NCI-H2081 (cell line): ENCODE measurements at places on chromosomes 2 and 18.

DNA sequence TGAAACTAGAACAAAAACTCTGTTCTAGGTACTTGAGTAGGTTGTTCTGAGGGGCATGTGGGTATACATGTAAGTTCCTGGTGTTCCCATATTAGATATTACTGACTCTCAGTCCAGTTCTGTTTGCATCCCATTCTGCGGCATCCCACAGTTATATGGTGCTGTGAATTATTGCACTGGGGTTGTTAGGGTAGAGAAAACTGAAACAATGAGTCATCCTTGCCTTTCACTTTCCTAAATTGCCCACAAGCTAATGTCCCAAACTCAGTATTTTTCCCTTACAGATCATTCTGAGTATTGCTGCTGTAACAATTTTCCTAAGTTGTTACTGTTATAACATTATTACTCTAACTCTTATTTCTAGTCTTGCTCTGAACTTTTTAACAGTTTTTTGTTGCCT, 3.0 kb downstream of the WDR75 start:
- no peak for DNase-seq

GRCh38 chr2:125644257-125644656, 1011.7 kb upstream of the GYPC start:
- no peak for DNase-seq

DNA sequence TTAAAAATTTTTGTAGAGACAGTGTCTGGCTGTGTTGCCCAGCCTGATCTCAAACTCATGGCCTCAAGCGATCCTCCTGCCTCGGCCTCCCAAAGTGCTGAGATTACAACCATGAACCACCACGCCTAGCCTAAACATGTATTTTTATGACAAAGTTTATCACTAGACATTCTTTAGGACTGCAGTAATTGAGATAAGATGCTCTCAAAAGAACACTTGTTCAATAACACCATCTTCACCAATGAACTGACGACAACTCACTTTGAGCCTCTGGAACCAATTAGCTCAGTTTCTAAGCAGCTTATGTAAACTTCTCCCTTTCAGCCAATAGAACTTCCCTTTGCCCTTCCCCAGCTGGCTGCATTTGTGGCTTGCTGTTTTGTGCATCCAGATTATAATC, 15.3 kb upstream of the PPP4R1 start:
- DNase-seq: no peak

GRCh38 chr2:144513388-144514101, 6.4 kb downstream of the ZEB2 start:
- no peak for DNase-seq

DNA sequence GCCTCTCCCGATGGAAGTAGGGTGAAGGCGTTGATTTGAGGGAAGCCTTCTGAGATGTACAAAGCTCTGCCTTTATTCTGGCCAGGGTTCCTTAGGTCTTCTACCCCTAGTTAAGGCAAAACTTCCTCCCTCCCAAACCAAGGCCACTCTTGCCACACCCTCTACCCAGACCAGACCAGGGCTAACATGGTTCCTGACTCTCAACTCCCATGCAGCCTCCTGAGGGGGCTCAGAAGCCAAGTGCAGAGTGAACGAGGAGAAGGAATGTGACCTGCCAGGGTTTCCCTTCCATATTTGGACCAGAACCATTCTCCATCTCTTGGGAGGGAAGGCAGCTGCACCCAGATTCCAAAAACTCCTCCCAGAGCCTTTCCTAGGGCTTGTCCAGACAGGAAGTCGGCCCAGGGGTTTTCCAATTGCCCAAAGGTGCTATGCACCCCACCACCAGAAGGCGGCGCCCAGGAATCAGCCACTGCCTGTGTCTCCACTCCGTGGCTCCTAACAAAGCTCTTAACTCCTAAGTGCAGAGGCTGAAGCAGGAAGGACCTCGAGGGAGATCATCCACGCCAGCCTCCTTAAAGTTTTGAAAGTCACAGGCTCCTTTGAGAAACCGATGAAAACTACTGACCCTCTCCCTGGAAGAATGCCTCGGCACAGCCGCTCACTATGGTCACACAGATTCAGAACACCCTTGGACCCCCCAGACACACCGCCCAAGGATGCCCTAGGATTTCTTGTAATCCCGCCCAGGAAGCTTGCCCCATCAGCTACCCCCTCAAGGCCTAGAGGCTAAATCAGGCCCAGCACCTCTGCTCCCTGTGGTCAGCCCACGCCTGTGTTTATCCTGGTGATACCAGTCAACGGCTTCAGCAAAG, 157.8 kb downstream of the SMAD2 start:
- DNase-seq: peak; percentile 47

DNA sequence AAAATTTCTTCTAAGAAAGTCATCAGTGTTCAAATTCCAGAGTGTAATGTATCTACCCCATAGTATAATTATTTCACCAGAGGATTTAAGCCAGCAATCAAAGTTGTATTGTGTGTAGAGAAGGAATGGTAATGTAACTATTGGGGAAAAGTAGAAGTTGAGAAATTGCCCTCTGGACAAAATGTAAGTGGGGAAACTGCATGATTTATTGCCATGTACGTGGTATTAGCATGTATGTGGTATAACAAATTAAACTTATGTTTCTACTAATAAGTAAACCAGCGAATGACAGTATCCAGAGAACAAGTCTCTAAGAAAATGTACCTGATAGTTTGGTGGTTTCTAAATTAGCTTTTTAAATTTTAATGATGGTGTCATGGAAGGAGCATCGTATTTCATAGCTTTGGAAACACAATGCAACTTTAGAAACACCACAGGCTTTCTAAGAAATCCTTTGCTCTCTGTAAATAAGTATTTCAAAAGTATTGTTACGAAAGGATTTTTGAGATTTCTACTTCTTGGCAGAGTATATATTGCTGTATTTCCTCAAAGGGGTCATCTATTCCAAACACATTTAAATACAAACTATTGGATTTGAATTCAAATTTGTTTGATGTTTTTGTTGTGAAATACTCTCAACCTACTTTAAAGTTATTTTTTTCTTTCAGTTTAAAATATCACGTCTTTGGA, 1018.9 kb upstream of the ZEB2 start:
- no peak for DNase-seq

DNA sequence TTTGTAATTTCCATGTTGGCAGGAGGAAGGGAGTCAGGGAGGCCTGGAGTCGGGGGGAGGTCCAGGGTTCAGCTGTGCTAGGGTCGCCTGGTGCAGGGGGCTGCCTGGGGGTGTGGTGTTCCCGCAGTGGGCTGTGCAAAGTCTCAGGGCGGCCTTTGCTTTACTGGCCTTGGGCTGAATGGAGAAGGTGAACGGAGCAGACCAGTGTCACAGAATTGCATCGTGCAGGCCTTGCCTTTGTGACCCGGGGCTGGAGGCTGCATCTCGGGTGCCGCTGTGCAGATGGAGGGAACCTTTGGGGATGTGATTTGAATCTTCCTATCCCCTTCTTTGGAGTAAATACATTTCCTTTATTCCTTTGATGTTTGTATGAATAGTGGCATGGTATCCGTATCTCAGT, 8.8 kb downstream of the SNTG2 start:
- no peak for DNase-seq

DNA sequence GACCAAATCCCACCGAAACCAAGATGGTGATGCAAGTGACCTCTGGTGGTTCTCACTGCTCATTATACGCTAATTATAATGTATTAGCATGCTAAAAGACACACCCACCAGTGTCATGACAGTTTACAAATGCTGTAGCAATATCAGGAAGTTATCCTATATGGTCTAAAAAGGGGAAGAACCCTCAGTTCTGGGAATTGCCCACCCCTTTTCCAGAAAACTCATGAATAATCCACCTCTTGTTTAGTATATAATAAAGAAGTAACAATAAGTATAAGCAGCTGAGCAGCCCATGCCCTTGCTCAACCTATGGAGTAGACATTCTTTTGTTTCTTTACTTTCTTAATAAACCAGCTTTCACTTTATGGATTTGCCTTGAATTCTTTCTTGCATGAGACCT, 31.0 kb upstream of the FMNL2 start:
- DNase-seq: no peak

GRCh38 chr18:35142275-35142615, 98.6 kb upstream of the ZNF397 start:
- no peak for DNase-seq

DNA sequence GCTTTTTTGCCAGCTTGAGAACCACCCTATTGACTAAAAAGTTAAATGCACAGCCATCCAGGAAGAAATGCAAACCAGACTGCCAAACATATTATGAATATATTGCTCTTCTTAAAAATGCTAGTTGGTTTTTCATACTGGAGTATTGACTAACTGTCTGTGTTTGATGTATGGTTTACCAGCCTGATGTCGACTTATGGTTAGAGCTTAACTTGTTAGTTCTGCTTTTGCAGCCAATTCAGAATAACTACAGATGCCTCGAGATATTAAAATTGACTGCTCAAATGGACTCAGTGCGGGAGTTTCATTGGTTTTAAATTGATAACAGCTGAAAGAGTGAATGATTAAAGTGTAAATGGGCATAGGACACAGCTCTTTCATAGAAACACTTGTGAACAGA, 369.8 kb downstream of the ARHGAP15 start:
- DNase-seq: no peak

GRCh38 chr18:933082-933481, 28.4 kb downstream of the ADCYAP1 start:
- no peak for DNase-seq

- DNase-seq: no peak
These were observed 353.2 kb upstream of the TRIB2 start for GRCh38 chr2:12363569-12363968.

DNA sequence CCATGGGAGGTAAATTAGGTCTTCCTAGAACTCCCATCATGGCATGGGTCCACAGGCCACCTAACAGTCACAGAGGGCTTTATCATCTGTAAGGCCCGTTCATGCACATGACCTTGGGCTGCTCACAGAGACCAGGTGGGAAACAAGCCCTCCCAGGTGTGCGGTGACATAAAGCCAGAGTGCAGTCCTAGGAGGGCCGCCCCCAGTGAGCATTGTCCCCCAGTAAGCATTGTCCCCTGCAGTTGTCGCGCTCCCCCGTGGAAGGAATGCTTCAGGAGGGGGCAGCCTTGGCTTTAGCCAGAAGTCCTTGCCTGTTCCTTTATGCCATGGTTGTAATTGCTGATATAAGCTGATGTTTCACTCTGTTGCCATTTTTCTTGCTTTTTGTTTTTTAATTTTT, 41.7 kb upstream of the LYPD6B start:
- no peak for DNase-seq

GRCh38 chr18:48674758-48675351, 136.0 kb downstream of the CTIF start:
- DNase-seq: no peak

DNA sequence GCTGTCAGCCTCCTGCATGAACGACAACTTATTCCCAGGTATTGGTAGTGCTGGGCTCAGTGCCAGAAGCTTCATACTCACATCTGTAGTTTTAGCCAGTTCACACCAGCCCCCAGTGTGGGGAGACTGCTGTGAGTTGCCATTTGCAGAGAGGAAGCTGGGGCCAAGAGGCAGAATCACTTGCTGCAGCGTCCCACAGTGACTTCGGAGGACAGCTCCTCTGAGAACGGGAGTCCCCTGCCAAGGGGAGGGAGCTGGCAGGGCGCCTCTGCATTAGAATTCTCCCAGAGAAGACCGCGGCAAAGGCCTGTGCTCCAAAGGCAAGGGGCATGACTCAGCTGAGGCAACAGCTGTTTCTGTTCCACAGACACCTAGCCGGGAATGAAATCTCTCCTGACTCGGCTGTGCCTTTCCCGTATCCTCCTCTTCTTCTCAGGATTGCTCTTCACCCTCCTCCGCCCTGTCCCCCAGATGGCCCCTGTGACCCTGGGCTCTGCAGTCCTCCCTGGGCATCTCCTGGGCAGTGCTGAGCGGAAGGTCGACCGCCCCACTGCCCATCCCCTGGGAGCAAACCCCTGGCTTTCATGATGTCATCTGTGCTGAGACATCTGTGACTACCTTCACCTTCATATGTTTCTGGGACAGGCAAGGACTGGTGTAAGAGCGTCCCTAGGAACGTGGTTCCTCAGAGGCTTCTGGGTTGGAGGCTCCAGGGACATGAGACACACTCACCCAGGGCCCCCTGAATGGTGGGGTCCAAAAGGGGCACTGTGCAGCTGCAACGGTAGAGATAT, 18.0 kb downstream of the MAL start:
- peak; percentile 45 for DNase-seq

- no peak for DNase-seq
These were observed 20.6 kb upstream of the NDUFV2 start for GRCh38 chr18:9081940-9082339.

DNA sequence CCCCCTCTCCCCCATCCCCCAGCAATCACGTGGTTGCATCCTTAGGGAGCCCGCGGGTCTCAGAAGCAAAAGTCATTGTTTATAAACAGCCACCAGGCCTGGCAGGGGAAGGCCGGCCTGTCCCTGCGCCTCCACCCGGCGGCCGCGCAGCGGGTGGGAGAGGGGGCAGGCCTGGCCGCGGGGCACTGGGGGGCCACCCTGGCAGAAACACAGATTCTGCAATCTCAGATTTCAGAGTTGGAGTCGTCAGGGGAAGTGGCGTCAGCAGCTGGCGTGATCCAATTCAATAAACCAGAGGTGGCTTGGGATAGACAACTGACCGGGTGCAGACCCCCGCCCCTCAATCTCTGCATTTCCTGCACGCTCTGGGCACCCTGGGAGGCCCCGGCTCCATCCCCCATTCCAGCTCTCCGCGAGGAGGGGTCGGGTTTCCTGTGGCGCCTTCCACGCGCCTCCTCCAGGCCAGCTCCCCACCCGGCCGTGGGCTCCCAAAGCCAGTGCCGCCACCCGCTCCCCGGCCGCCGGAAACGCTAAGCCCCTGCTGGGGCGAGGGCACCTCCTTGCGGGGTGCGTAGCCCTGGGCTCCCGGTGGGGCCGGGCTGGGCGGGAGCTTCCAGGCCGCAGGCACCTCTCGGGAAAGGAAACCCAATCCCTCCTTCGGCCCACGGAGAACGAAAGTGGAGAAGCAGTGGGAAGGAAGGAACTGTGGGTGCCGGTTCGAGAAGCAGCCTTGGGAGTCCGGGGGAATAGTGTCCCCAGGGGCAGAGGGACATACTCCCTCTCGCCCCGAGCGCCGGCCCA, 1.1 kb downstream of the BIN1 start:
- peak; percentile 80 for DNase-seq

- no peak for DNase-seq
These were observed 1.2 kb upstream of the NPAS2 start for GRCh38 chr2:100818606-100819369.

DNA sequence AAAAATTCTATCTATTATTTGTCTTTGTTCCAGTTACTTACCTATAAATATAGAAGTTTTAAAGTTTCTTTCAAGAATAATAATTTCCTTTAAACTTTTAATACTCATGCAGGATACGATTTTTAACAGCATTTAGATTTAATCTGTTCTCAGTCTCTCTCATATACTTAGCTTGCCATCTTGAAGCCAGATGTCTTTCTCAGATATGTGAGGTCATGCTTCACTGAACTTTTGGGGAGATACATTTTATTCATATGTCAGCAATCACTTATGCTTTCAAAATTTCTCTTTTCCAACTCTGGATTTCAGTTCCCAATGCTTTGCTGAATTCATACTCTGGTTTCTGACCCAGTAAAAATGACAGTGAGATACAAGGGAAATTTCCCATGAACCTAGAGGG, 66.5 kb upstream of the CCDC178 start:
- DNase-seq: no peak
